Activated T-cell treated with anti-CD3 and anti-CD28 coated beads, Interleukin-2, amount 50 U/mL, for 48 hours (primary cell): ENCODE measurements at places on chromosomes 16 and 17.

GRCh38 chr17:81479175-81480071 is 33.2 kb downstream of the ACTG1 start:
- DNase-seq = no peak

- peak; percentile 54 for DNase-seq
Measured at GRCh38 chr17:28643983-28644786, 773 bp downstream of the BLTP2 start.

DNA sequence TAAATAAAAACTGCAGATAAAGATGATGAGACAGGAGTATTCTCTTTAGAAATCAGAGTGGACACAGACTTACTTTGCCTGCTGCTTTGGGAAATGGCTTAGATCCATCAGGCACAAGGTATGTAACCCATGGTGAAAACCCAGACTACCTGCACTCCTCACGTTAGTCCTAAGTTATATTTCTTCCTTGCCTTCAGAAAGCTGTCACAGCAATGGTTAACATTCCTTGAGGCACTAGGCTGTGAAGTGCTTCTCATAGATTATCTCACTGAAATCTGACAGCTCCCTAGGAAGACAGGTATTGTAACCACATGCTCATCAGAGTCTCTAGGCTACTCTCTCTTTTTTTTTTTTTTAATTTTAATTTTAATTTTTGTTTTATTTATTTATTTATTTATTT is 20.9 kb downstream of the ZSWIM7 start:
- DNase-seq = no peak

GRCh38 chr17:57834146-57834741 is 15.6 kb downstream of the MRPS23 start:
- no peak for DNase-seq

DNA sequence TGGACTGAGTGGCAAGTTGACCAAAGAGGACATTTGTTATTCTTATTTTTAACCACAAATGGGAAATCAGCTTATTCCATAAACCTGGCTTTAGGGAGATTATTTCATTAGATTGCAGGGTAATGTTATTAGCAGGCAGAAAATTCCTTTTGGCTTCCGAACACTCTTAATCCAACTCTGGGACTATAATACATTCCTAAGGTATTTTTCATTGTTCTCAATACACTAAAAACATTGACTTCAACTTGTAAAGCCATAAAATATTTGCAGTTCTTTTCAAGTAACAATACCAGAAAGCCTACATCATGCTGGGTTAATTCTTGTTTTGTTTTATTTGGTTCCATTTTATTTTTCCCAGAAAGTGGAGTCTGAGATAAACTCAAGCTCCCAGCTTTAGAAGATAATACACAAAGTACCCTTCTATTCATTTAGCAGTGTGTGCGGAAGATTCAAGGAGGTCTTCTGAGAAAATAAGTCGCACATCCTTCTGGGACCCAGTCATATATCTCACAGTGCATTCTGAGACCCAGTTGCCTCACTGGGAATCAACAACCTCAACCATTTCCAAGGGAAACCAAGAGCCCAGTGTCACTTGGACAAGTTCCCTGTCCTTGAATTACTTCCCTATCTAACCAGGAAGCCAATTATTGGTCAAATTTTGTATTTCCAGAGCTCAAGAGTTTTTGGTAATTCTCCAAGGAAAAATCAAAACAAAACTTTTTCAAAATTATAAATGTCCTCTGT is 389.6 kb upstream of the DYNLRB2 start:
- no peak for DNase-seq

GRCh38 chr17:75181608-75182318 is 996 bp downstream of the SUMO2 start:
- DNase-seq = peak; percentile 60

DNA sequence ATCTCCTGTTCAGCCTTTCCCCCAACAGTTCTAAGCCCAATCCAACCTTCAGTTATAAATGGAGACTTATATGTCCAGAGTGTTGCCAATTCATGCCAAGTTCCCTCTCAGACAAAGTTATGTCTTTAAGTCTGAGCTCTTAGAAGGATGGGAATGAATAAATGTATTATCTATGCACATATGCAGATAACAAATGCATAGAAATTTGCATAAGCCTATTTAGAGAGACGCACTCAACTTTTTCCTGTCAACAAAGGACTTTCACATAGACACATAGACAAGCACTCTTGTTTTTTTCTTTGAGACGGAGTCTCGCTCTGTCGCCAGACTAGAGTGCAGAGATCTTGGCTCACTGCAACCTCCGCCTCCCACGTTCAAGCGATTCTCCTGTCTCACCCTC is 95.1 kb downstream of the SOX9 start:
- no peak for DNase-seq

DNA sequence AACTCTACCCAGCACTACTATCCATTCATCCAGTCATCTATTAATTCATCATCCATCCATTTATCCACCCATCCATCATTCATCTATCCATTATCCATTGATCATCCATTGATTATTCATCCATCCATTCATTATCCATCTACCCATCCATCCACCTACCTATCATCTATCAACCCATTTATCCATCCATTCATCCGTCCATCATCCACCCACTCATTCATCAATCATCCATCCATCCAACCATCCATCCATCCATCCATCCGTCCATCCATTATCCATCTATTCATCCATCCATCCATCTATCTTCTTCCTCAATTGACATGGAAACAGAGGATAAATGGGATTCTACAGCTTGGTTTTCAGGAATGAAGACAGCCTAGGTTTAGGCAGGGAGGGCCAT is 12.0 kb downstream of the SLC4A1 start:
- DNase-seq = no peak

GRCh38 chr16:23679274-23679985 is 741 bp downstream of the PLK1 start:
- DNase-seq = peak; percentile 52

- no peak for DNase-seq
Measured at GRCh38 chr17:45241328-45242028, 19.8 kb downstream of the FMNL1 start.

- peak; percentile 51 for DNase-seq
Measured at GRCh38 chr17:49209061-49209571, 1.3 kb downstream of the GNGT2 start.

- DNase-seq = no peak
Measured at GRCh38 chr17:5210614-5211252, 19.1 kb upstream of the ZNF594 start.

DNA sequence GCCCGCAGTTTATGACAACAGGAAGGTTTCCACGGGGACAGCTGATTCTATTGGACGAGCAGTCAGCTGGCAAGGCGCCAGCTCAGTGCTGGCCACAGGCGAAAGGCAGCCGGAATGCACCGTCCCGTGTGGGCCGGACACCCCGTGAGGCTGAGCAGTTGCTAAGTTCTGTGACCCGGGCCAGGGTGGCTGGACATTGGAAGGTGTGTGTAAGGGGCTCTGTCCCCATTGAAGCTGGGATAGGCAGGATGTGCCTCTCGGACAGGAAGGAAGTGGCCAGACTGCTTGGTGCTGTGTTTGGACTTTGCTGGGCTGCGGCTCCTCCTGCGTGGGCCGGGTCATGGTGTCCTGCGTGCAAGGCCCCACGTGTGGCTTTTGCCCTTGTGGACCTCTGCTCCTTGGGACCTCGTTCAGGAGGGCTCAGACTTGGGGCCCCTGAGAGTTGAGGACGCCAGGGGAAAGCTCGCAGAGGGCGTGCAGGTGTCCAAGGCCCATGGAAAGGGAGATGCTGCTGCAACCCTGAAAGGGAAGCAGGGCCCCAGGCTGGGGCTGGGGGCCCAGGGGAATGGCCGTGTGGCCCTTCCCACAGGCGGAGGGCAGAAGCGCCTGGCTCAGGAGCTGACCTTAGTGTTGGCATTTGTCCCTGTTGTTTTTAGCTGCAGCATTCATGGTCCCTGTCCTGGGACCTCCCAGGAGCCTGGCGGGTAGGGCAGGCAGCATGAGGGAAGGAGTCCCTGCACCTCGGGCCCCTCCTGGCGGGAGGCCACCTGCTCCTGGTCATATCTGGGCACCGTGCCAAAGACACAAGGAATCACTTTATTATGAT is 10.0 kb downstream of the BAIAP2 start:
- no peak for DNase-seq

DNA sequence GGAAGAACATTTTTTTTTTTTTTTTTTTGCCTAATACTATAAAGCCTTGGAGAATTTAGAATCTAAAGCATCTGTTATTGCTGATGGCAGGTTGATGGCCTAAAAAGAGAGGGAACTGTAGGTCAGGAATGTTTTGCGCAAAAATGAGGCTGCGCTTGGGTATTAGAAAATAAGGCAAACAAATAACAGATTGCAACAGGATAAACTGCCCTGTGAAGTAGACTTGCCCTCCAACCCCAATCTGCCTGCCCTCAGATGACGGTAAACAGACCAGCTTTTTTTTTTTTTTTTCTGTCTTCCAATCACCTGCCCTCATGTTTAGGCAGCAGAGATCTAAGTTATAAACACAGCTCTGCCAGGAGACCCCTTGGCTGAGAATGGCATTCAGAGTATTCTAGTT is 3.8 kb upstream of the DHX8 start:
- no peak for DNase-seq

DNA sequence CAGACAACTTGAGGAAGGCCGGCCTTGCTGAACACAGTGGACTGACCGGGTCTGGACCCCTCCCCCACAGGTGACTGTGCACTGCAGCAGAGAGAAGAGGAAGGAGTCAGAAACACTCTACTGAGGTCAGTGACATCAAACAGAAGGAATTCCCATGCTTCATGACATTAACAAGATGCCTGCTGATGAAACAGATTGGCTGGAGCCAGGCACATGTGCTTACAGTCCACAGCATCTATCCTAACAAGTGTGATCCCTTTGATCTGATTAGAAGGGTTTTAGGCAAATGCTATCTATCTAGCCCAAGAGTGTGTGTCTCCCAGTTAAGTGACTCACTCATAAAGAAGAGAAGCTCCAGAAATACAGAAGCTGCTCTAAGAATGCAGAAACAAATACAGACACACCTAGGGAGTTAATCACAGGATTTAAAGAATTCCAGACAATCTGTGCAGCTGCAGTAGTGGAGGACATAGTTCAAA is 90.2 kb downstream of the SYCE1L start:
- no peak for DNase-seq
